Renal pelvis (tissue), 12 donors: ENCODE measurements at places on chromosomes 11 and 22.

- DNase-seq, result no peak
These were observed 15.3 kb upstream of the RASL10A start for GRCh38 chr22:29330753-29331152.

DNA sequence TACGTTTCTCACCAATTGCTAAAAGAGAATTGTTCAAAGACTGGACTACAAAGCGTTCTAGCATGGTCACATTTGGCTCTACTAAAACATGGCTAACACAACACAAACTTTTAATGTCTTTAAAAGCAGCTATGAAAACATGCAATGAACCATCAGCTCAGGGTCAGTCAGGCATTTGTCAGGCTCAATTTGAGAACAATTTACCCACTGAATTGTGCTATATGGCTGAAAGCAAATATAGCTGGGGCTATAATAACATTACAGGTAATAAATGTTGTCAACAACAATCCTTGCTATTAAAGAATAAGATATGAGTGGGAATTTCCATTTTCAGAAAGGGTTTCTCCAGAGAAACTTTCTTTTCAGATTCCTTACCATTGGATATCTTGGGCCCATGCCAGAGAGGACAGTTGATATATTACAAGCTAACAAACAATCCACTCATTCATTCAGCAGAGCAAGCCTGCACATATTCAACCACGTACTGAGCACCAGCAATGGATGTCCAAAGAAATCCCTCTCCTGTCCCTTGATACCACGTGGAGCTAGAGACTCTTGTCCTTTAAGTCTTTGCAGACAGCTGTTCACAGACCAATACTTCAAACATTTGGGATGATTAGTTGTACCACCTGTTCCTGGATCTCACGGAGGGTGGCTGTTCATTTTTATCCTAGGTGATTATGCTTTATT lies 82.5 kb upstream of the DDI1 start:
- DNase-seq, result no peak

DNA sequence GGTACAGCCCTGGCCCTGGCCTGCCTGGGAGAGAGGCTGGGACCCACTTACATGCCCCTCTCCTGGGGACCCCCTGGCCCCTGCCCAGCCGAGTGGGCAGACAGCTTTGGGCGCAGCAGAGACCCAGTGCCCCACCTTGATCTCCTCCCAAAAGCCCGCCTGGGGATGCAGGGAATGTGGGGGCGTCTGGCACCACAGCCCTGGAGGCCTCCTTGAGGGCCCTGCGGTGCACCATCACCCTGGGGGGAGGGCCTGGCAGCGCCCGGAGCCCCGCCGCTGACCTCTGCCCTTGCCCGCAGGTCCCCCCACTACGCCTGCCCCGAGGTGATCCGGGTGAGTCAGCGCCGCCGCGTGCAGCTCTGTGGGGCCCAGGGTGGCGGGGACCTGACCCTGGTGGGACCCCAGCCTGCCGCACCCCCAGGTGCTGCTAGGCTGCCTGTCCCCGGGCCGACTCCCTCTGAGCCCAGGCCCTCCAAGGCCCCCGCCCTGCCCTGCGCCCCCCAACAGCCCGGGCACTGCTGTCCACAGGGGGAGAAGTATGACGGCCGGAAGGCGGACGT lies 43.7 kb downstream of the MOB2 start:
- no peak for DNase-seq

DNA sequence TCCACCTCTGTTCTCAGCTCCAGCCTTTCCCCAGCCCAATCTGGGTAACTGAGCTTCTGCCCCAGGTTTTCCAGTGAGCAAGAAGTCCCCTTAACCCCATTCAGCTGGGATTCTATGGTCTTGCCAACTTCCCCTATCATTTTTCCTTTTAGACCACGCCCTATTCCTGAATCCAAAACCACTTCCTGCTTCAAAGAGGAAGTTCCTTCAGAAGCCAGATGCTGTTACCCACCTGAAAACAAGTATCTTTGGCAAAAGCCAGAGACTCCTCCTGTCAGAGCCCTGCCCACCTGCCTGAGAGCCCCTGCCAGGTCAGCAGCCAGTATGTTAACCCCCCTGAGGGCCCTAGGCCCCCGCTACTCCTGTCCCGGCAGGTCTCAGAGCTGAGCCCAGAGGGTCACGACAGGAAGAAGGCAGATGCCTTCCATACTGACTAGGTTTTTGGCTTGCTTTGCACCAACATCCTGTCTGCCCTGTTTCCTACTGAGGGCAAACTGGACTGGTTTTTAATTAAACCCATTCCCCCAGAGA lies 20.3 kb upstream of the MICAL2 start:
- DNase-seq, result no peak

DNA sequence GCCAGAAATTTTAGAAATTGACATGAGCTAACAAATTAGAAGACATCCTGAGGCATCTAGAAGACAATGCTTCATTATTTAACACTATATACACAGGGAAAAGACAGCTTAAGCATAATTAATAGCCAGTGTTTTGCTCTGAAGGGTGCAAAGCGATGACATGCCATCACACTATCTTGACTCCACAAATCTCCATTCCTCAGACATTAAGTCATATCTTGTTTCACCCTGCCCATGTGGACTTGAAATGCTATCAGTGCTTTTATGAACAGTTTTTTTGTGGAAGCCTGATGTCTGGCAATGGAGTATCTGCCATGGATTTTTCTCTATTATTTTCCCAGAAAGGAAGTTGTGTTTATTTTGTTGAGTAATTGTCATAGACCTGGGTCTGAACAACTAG lies 2.3 kb downstream of the CARD18 start:
- DNase-seq, result no peak

DNA sequence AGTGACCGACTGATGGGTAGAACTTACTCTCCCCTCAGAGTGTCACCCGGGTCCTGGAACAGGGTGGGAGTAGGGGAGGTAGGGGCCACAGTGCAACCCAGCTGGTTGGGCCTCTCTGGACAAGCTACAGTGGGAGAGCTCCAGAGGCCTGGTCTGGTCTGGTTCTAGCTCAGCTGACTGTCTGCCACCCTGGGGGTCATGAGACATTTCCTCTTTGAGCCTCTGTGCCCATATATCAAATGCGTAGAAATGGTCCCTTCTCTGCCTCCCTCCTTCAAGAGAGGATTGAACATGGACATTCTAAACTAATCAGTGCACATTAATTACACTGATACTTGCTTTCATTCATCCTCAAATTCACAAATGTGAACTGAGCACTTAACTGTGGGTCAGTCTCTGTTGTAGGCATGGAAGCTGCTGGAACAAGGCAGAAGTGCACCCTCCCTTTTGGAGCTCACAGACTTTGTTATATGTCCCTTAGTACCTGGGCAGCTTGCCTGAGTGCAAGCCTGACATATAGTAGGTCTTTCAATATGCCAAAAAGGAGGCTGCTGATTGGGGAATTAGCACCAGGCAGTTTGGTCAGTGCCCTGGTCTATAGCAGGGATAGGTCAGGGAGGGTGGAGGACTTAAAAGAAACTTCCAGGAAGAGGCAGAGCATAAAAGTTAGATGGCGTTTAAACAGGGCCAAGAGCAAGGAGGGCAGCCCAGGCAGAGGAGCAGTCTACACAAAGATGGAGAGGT lies 25.7 kb downstream of the ARHGEF17 start:
- DNase-seq, result no peak

GRCh38 chr11:6568191-6568918 lies 35.1 kb downstream of the RRP8 start:
- peak; percentile 44 for DNase-seq
